ENCODE measurements at places on chromosomes 2 and 18.
A peak's percentile ranks its signal among the peaks of the same experiment; 100 is the strongest.

DNA sequence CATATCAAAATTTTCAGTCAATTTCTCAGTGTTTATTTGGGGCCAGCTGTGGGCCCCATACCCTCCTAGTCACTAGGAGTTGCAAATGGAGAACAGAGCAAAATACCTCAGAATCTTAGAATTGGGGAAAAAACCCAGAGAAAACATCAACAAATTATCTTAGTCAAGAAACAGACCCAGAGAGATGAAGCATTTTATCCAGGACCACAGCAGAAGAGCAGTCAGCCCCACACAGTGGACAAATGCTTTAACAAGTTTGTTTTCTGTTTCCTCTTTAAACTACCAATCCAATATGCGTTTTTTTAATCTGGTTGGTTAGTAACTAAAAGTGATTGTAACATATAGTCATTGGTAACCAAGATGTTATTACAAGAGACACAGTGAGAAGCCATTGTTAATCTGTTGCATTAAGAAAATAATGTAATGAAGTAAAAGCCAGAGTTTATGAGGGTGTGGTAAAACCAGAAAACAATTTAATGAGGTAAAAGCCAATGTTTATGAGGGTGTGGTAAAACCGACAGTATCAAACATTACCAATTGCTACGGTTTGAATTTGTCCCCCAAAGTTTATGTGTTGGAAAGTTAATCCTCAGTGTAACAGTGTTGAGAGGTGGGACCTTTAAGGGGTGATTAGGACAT, 60.7 kb upstream of the COX7A2L start:
- DNase-seq, result no peak

DNA sequence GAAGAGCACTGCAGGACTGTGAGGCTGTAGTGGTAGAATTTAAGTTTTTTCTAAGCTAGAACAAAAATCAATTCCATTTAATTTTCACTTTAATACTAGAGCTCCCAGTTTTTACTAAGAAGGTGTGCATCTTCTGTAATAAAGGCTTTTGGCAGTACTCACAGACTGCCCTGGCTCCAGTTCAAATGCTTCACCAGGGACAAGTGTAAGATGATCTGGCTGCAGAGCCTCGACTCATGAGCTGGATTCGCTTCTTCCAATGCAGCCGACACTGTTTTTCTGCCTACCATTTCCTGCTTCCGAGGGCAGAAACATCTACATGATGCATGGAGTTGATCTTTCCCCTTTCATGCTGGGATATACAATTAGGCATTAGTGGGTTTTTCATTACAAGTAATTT, 87.0 kb downstream of the FARSB start:
- DNase-seq, result no peak

DNA sequence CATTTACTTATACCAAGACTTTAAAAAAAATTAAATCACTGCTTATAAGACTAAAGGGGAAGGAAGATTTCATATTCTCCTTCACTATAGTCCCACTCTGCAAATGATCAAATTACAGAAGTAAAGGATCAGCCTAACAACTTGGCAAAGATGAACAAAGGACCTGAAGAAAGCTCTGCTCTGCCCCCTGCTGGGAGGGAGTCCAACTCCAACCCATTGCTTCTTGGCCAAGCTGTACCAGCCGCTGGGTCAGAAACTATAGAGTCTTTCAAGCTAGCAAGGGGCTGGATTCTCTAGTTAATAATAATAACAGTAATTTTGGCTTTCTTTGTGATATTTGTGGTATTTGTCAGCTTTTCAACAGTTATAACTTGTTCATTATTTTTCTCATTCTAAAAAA, 927.0 kb upstream of the CRIM1 start:
- peak; percentile 1 for DNase-seq

DNA sequence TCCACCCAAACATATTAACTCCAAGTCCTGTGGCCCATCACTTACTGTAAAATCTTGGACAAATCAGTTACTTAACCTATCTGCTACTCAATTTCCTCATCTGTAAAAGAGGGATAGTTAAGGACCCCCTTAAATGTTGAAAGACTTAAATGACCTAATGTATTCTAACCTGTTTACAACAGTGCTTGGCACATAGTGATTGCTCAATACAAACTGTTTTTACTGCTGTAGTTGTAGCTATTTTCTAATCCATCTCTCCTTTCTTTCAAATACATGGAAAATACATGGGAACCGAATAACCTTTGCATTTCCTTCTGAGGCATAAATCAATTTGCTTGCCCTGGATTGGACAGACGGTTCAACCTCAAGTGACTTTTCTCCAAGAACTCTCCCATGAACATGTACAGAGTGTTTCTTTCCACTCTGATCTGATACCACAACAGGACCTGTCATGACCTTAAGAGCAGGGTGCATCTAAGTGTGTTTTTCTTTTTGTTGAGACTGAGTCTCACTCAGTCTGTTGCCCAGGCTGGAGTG, 2.7 kb downstream of the LNPK start:
- no peak for DNase-seq

DNA sequence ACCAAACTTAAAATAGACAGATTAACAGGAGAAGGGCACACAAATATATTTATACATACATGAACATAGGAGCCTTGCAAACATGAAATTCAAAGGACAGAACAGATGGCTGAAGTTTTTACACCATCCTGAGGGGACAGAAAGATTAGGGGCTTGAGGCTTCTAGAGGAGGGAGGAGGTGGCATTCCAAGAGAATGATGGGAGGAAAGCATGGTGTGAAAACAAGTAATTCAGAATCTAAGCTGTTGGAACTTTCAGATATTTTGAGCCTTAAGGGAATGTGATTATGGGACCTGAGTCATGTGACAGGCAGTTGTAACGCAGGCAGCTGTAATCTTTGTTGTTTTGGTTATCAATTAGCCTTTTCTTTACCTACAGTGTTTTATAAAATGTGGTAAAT, 225.2 kb upstream of the SPOPL start:
- no peak for DNase-seq

DNA sequence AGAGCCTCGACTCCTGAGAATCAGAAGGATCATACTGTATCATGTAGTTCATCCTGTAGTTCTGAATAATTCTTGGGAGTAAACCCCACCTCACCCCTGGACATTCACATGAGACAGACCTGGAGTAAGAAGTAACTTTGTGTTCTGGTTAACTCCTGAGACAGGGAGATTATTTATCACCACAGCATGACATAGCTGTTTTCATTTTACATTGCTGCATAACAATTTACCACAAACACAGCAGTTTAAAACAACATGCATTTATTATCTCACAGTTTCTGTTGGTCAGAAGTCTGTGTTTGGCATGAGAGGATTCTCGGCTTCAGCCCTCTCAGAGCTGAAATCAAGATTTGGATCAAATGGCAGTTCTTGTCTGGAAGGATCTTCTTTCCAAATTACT, 855.8 kb upstream of the FANCL start:
- no peak for DNase-seq

GRCh38 chr2:16318051-16318450, 347.6 kb downstream of the CYRIA start:
- no peak for DNase-seq

DNA sequence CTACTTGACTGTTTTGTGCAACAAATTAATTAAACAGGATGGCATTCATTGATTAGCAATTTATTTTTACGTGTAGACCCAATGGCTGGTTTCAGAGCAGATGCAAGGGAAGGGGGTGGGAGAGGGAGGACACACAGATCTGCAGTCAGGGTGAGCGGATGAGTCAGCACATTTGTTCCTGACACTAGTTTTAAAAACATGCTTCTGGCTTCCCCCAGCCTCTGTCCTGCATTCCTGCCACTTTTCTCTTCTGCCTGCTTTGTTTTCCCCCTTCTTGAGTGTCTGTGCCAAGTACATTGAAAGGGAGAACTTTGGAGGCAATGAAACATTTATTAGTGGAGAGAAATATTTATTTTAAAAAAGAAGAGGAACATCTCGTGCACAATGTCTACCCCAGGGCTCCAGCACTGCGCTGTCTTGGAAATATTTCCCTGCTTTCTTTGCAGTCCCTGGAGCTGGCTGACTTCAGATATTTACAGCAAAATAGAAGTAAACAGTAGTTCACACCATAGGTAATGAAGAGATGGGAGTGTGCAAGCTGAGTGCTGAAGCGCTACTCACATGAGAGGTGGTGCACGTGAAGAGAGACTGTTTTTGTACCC, 52.2 kb downstream of the NRP2 start:
- no peak for DNase-seq

DNA sequence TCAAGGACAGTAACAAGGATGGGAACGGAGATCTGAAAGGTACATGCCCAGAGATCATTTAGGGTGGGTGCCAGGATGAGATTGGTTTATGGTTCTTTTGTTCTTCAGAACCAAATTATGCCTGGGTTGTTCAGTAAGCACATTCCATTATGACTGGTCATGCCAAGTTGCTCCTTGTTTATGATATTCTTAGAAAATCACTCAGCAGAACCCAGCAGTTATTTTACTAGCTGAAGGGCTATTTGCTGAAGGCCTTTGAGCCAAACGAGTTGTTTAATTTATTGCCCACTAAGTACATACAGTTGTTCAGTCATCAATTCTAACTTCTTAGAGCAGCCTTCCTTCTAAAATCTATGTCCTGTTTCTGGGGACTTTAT, 635 bp downstream of the SLC3A1 start:
- no peak for DNase-seq

- DNase-seq, result no peak
Measured at GRCh38 chr2:157271590-157272203, 14.2 kb downstream of the GALNT5 start.

GRCh38 chr2:202074324-202074723, 1.3 kb downstream of the KIAA2012 start:
- no peak for DNase-seq

- no peak for DNase-seq
Measured at GRCh38 chr2:176774766-176775451, 437.7 kb upstream of the HNRNPA3 start.

GRCh38 chr2:80896576-80896975, 592.0 kb upstream of the LRRTM1 start:
- DNase-seq, result no peak

- DNase-seq, result no peak
Measured at GRCh38 chr2:28063492-28063962, 173.0 kb downstream of the BABAM2 start.

DNA sequence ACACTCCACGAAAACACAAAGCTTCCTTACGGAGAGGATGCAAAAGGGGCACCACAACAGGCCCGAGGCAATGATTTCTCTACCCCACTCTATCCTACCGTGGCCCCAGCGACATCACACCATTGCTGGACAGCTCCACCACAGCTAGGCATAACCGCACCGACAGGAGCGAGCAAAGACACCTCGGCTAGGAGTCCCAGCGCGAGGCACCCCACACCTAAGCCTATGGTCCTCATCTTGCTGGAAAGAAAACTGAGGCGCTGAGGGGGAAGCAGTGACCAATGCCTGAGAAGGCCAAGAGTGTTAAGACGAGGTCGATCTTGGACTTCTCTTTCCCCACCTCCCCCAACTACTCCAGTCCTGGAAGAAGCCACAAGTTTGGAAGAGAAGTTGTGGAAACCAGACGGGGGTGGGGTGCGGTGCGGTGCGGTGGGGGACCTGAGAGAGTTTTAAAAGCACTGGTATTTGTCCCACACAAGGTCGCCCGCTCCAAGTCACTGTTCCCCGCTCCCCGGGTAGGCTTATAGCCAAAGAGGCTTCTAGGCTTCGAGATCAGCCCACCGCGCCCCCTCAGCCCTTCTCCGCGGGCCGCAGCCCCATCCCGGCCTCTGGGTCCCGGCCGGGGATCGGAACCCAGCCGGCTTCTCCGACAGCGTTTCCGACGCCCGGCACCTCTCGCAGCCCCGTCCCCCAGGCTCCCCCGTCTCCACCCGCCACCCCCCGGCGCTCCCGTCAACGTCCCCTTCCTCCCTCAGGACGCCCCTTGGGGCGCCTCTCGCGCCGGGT, 766 bp downstream of the PDE6D start:
- DNase-seq, result no peak

DNA sequence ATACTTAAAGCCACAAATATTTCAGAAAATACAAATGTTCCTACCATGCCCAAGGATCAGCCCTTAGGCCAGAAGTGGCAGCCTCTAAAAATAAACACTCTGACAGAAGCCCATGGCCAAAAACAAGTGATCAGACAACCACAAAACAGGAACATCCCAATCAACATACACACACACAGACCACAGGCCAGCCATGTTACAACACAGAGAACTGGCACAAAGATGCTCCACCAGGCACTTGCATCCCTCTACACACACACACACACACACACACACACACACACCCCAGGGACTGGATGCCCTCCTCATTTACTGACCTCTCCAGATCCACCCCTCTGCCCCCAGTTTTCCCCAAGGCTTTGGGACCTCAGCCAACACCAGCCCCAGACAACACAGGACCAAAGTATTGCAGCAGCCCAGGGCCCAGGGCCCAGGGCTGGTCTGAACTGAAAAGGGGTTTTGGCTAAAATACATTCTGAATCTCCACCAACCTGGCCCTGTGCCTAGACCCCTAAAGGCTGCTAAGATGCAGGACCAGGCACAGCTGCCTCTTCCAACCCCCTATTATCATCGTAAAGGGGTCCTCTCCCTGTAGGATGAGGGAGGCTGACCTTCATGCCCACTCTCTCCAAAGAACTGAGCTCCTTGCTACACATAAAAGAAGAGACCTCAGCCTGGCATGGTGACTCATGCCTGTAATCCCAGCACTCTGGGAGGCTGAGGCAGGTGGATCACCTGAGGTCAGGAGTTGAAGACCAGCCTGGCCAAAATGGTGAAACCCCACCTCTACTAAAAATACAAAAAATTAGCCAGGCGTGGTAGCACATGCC, 151.4 kb downstream of the TNS1 start:
- DNase-seq, result no peak

DNA sequence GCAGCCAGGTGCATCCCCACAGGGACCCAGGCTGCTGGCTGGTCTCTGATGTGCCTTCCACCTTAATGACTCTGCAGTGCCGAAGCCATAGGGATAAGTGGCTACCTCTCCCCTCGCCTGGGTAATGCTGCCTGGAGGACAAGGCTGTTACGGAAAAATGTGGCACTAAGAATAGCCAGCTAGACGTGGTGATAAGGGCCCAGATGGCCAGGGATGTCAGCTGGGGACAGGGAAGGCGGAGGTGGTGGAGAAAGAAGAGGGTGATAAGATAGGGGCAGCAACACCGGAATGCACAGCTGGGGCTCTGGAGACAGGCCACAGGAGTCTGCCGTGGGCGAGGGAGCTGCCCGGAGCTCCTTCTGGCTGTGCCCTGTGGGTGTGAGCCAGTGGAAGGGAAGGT, 170.6 kb downstream of the FHOD3 start:
- DNase-seq, result no peak

DNA sequence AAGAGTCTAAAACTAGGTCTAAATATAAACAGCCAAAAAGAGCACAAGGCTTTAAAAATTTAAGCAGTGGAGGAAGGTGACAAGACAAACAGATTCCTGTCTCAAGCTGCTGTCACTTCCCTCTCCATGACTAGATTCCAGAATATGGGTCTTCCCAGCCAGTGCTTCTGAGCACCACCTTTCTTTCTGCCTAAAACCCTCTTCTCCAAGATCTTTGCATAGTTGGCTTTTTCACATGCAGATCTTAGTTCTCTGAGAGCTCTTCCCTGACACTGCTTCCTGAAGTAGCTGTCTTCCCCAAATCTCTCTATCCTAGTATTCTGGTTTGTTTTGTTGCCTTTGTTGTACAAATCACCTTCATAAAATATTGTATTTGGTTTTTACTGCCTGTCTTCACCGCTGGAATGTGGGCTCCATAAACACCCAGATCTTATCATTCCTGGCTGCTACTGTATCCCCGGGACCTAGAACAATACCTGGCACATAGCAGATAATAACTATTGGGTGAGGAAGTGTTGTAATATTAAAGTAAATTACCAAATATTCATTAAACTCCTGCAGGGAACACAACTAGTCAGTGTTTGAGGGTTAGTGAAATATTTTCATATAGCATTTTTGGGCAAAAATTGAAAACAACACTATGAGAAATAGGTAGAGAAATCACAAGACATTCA, 150.2 kb downstream of the CCDC85A start:
- no peak for DNase-seq
